ENCODE measurements at places on chromosomes 16 and 17.

DNA sequence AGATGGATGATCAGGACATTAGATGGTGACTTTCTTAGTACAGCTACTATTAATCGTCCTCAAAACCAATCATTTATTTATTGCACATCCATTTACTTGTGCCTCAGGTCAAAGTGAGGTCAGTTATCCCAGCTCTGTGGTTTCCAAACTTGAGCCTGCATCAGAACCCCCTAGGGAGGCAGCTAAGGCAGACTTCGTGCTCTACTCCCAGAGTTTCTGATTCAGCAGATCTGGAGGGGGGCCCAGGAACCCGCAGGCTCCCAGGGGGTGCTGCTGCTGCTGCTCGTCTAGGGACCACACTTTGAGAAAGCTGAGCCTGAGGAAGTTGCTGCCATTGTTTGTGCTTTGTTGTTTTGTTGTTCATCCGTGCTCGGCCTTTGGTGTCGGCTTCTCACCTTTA lies 44.0 kb upstream of the CLEC18B start:
- DNase-seq: no peak

DNA sequence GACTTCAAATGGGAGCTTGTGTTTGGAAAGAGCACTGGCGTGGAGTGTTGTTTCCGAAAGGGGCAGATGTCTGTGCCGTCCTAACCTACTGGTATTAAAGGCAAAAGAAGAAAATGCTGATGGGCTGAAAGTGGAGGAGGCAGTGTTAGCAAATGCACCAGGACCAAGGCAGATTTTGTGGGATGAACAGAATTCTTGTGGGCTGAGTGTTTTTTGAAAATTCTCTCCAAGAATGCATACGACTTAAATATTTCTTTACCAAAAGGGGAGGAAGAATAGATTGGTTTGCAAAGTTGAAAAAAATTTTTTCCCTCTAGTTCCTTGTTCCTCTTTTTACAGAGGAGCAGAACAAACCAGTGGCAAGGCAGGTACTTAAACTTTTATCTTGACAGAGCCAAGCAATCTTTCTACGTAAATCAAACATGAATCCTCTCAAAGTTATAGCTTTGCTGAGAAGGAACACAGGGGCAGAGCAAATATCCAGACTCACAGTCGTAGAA lies 16.8 kb downstream of the MARCHF10 start:
- peak; percentile 95 for DNase-seq

GRCh38 chr16:59319871-59320270 lies 585.8 kb upstream of the GOT2 start:
- no peak for DNase-seq

- no peak for DNase-seq
Observed at GRCh38 chr16:64621616-64622015, 500.2 kb downstream of the CDH11 start.

DNA sequence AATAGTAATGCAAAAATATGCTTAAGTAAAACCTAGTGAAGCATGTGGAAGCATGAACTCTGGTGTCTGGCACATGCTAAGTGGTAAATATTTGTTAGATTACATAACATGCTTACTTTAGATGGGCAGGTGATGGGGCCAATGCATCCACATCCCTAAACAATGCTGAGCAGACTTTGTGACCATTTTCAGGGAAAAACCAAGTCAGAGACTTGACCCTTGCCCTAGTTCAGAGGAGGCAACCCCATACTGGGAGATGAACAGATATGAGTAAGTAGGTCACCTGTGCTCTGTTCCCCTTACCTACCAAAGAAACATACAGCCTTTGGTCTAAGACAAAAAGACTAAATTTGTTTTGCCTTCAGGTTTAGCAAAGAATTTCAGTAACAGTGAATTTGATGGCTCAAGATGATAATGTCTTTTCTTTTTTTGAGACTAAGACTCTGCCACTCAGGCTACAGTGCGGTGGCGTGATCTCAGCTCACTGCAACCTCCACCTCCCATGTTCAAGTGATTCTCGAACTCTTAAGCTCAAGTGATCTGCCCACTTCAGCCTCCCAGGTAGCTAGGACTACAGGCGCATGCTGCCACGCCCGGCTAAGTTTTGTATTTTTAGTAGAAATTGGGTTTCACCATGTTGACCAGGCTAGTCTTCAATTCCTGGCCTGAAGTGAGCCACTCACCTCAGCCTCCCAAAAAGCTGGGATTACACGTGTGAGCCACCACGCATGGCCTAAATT lies 91.4 kb downstream of the HIC1 start:
- no peak for DNase-seq

- peak; percentile 16 for DNase-seq
Observed at GRCh38 chr16:62240722-62241121, 204.5 kb upstream of the CDH8 start.

DNA sequence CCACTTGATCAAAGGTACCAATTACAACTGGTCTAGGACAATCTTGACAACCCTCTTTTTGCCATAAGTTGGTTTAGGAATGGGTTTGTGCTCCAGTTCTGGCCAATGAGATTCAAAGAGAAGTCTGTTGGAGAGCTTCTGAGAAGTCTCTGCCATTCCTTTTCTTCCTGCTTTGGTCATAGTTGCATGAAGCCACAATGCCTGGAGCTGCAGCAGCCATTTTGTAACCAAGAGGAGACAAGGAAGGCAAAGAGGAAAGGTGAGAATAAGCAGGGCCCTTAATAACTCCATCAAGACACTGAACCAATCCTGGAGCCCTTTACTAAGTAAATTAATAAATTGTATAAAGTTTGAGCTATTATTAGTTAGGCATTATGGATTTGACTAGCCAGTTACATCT lies 3.4 kb upstream of the C17orf50 start:
- no peak for DNase-seq

DNA sequence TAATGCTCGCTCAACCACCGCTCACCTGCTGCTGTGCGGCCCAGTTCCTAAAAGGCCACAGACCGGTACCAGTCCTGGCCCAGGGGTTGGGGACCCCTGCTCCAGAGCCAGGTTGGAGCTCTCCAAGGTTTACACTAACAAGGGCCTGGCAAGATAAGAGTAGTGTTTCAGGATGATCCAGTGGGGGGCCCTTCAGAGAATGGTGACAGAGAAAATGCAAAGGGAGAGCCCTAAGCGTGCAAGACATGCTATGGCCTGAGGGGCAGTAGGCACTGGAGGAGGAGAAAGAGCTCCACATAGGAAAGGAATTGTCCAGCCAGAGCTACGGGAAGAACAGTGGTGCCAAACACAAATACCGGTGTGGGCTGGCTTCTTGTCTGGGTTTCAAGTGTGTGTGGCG lies 233.4 kb downstream of the STX8 start:
- DNase-seq: no peak

DNA sequence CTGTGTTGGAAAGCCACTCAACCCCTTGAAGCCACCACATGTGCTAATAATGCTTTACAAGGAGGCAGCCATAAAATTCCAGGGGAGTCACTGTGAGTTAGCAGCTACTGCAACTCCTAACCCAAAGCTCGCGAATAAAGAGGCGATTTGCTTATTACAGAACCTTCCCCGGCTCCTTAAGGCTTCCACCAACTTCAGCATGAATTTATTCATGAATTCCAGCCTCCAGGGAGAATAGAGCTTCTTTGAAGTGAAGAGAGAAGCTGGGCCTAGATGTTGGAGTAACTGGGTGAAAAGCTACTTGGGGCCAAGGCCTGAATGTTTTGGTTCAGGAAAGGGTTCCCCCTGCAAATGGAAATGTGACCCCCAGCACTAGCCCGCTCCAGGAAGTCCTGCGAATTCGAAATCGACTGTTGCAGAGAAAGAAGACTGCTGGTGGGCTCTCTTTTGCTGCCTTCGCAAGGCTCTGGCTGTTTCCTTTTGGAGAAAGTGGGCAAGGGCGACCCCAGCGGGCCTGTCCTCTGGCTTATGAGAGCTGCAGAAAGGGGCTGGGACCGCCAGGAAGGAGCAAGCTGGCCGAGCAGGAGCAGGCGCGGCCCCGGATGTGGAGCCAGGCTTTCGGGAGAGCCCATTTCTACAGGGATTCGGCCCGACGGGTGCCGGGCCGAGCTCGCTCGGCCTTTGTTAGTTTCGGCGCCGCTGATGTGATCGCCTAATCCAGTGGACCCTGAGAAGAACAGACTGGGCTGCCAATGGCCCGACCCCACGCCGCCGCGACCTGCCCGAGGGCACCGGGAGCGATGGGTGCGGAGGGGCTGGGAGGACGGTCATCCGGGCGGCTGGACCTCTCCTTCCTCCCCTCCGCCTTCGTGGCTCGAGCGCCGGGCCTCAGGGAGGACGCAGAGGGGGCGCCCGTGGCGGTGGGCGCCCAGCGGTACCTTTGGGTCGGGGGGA lies 7.6 kb downstream of the CBX8 start:
- no peak for DNase-seq

DNA sequence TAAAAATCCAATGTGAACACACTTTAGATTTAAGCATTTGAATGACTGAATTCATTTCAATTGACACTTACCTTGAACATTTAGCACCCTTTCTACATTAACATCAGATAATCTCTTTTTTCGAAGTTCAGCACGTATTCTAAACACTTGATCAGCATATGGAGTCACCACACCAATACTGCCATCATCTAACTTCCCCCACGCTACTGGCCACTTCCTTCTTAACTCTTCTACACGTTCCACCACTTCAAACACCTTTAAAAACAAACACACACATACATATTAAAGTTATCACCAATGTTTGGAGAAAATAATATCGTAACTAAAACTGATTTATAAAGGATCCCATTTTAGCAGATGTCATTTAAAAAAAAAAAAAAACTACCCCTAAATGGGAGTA lies 93.5 kb downstream of the CACNG1 start:
- no peak for DNase-seq

GRCh38 chr16:67137605-67138004 lies 13.2 kb downstream of the B3GNT9 start:
- peak; percentile 30 for DNase-seq

GRCh38 chr17:51319186-51319585 lies 58.8 kb downstream of the UTP18 start:
- DNase-seq: no peak

GRCh38 chr17:27596096-27596495 lies 34.9 kb upstream of the LGALS9 start:
- no peak for DNase-seq

DNA sequence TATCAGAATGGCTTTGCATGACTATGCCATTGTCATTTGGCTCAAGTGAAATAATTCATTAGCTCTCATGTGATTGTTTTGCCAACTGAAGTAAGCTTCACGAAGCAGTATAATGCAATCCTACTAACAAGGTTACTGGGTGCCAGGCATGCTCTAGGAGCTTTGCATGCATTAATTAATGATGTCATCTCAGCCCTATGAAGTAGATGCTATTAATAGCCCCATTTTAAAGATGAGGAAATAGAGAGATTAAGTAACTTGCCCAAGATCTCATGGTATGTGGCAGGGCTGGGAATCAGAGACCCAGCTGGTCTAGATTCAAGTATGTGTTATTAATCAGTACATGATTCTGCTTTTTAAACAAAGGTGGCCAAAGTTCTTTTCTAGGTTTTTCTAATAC lies 14.1 kb downstream of the KRT39 start:
- peak; percentile 97 for DNase-seq

DNA sequence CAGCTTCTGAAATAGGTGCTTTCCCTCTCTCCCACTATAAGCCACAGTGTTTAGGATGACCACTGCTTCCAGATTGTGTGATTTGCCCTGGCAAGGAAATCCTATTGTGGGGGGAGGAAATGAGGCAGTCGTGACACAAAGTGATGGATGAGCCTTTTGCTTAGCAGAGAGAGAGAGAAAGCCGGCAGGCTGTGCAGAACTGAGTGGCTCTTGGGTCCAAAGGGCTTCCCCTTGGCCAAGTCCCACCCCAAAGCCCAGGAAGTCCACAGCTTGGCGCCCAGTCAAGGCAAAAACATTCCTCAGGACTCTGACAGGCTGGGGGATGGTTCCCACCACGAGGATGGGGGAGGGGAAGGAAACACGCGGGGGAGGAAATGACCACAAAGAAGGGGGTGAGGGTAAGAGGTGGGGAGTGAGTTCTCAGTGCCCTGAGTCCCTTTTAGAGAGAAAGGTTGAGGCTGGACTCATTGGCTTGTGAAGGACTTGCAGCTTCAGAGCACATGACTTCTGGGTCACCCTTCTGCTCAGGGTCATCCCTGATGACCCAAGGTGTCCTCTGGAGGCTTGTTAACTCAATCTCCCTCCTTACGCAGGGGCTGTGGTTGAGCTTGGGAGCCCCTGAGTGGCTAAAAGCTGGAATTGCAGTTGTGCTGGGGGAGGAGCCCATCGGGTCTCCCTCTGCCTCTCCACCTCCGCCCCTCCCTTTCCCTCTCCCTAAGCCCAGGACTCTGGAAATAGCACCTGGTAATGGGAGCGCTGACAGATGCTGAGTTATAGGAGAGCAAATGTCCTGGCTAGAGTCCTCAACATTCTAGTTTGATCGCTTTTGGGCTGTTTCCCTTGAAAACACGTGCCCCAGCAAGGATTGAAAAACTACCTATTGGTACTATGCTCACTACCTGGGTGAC lies 10.3 kb upstream of the MSL1 start:
- peak; percentile 98 for DNase-seq

DNA sequence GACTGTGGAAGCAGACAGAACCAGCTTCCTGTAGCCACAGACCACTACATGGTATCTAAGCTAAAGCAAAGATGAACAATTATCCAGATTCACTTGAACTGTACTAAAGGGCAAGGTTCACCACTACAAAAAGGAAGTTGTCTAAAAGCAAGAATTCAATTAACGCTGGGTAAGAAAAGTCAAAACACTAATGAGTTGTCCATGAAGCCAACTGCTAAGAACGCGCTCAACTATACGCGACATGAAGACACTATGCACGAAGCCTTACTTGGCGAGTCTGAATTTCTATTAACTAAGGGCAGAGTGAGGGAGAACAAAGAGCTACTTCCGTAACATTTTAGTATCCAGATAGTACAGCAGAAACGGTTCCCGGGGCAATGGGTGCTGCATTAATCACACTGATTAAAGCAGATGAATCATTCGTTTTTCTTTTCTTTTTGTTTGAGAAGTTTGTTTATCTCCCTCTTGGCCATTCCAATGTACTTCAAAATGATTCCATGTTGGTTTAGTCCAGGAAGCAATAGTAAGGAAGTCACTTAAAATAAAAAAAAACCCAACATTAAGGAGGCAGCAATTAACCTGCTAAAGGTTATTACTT lies 2.8 kb upstream of the RPS15A start:
- peak; percentile 48 for DNase-seq

GRCh38 chr16:83793179-83793578 lies 14.6 kb upstream of the HSBP1 start:
- no peak for DNase-seq

- DNase-seq: peak; percentile 2
Observed at GRCh38 chr16:55392701-55393100, 68.7 kb downstream of the IRX6 start.

DNA sequence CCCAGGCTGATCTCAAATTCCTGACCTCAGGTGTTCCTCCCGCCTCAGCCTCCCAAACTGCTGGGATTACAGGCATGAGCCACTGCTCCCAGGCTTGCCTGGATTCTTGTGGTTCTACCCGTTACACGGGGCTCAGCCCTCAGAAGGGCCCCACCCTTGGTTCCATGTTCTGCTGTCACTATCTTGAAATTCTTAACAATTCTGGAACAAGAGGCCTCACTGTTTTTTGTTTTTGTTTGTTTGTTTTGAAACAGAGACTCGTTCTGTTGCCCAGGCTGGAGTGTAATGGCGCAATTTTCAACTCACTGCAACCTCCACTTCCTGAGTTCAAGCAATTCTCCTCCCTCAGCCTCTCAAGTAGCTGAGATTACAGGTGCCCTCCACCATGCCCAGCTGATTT lies 96.6 kb downstream of the CACNG3 start:
- no peak for DNase-seq

GRCh38 chr17:49480836-49481615 lies 14.1 kb upstream of the NGFR start:
- no peak for DNase-seq
